ENCODE measurements at places on chromosomes 11 and 22. TPM values are rescaled to one million over a fixed set of nuclear protein-coding genes. Genes with fewer than 3 reads are reported as not detected.
A peak's percentile ranks its signal among the peaks of the same experiment; 100 is the strongest.

The LRRC10B gene
- not detected for total RNA-seq

DNA sequence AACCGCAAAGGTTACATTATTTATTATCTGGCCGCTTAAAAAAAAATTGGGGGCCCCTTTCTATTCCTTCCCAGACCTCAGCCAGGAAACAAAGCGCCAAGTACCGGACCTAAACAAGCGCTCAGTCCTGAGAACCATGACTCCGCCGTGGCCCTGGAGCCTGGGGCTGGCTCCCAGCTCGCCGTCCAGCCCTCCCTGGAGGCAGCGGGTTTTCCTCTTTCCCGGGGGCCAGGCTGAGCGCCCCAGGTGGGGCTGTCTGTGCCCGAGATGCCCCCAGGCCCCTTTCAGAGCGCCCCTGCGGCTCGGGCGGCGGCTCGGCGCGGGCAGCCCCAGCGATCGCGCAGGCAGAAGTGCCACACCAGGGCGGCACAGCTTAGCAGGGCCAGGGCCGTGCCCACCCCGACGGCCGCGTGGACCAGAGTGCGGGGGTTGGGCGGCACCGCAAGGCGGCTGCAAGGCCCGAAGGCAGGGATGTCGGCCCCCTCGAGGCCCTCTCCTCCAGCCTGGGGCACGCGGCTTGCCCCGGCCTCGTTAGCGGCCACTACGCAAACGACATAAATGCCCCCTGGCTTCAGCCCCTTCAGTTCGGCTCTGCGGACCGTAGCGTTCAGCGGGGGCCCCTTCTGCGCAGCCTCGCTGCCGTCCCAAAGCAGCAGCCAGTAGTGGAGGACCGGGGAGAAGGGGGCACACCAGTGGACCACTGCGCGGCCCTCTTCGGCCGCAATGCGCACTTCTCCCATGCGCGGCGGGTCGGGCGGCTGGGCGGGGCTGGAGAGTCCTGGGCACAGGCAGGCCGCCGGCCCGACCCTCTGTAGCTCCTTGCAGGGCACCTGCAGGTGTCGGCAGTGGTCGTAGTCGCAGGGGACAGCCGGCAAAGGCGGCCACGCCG is 1.6 kb downstream of the LRRN4CL start:
- no peak for DNase-seq

The ROBO4 gene
- total RNA-seq = not detected

The ENTHD1 gene
- 0.41 TPM for total RNA-seq

GRCh38 chr22:20086763-20087162 is 6.7 kb downstream of the DGCR8 start:
- DNase-seq = no peak

The HEPN1 gene
- total RNA-seq = not detected

GRCh38 chr11:94815705-94816344 is 47.7 kb downstream of the AMOTL1 start:
- no peak for DNase-seq

- DNase-seq = no peak
These were observed 256.5 kb downstream of the TENM4 start for GRCh38 chr11:79184285-79184684.

The GANAB gene
- 248 TPM for total RNA-seq

The TRIM77 gene
- not detected for total RNA-seq

GRCh38 chr11:46402957-46403902 is 11.7 kb upstream of the CHRM4 start:
- DNase-seq = no peak

GRCh38 chr11:76769645-76770586 is 13.2 kb upstream of the TSKU start:
- DNase-seq = no peak

GRCh38 chr11:76566811-76567210 is 103.7 kb downstream of the LRRC32 start:
- no peak for DNase-seq

- DNase-seq = no peak
These were observed 91.3 kb downstream of the TSPAN18 start for GRCh38 chr11:44818110-44818509.

The LYVE1 gene
- total RNA-seq = not detected

The NAALAD2 gene
- not detected for total RNA-seq

The BARX2 gene
- total RNA-seq = 0.23 TPM

DNA sequence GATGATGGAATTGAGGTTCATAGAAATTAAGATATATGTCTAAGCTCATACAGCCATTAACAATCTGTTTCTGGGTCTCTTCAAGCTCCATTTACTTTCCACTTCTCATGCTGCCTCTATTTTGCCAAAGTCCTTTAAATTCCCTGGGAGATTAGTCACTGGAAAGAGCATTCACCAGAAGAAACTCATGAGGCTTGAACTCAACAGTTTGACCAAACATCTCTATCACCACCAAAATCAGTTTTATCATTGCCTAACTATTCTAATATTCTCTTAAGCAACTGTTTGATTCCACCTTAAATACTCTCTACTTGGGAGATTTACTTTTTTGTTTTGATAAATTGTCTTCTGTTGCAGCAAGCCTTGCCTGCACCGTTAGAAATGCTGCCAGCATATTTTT is 881.3 kb downstream of the KCNA4 start:
- DNase-seq = no peak

The NRGN gene
- 6.6 TPM for total RNA-seq

DNA sequence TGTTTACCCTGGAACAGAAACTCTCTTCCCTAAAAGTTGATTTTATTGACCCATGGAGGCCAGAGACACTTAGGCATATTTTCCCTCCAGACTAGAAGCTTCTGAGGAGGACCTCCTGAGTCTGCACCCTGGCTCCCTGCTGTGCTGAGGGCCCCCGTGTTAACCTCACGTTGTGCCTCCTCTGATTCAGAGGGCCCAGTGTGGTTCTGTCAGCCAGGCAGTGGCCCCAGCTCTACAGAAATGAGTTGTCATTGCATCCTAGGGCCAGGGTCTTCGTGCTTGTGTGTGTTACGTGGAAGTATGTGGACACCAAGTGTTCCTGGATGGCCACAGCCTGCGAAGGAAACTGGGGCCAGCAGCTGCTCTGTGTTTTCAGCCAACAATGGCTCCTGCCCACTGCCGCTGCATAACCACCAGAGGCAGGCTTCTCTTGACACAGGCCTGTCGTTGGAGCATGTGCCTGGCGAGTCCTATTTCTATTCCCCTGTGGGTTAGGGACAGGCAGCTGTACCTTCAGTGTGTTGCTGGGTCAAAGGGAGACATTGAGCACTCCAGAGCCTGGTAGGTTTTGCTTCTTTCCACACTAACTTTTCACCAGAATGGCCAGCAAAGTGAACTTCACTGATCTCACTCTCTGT is 44.5 kb downstream of the MED15 start:
- peak; percentile 89 for DNase-seq

The SCN4B gene
- 0.54 TPM for total RNA-seq

- DNase-seq = no peak
These were observed 17.0 kb downstream of the CRYBB2 start for GRCh38 chr22:25236417-25236816.

The CLTCL1 gene
- 0.68 TPM for total RNA-seq

The YAP1 gene
- total RNA-seq = 0.09 TPM

The SSTR3 gene
- 1.3 TPM for total RNA-seq

The MS4A3 gene
- total RNA-seq = not detected

DNA sequence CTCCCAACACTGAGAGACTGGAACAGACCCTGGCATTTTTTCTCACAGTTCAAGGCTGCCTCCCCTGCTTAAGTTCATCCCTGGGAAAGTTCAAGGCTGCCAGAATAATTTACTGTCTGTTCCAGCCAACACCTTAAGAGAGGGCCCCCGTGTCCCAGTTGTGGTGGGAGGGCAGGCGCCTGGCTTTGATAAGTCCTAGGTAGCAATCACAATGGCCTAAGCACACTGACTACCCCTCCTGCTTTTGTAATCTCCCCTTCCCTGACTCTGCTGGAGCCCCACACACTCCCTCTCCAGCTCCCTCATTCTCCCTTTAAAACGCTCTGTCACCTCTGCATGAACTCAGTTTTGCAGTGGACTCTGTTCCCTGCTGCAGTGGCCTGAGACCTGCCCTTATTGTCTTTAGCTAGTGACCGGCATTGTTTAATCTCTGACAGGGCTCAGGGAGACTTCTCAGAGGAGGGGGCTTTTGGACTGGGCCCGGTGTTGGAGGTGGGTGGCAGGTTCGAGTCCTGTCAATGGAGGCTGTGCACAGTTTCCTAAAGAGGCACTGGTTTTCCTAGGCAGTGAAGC is 507.2 kb downstream of the TBC1D22A start:
- no peak for DNase-seq

DNA sequence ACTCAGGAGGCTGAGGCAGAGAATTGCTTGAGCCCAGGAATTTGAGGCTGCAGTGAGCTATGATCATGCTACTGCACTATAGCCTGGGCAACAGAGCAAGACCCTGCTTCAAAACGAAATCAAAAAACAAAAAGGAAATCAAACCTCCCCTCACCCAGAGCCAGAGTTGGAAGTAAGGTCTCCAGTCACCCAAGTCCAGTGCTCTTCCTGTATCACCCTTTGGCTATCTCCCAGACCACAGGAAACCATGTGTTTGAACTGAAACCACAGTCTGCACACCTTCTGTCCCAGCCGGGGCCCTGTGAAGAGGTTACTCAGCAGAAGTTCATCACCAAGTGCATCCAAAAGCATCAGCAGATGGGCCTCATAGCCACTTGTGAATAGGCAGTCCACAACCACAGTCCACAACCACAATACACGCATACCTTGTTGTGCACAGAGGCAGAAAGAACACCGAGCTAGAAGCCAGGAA is 4.6 kb downstream of the MYH9 start:
- DNase-seq = peak; percentile 91

DNA sequence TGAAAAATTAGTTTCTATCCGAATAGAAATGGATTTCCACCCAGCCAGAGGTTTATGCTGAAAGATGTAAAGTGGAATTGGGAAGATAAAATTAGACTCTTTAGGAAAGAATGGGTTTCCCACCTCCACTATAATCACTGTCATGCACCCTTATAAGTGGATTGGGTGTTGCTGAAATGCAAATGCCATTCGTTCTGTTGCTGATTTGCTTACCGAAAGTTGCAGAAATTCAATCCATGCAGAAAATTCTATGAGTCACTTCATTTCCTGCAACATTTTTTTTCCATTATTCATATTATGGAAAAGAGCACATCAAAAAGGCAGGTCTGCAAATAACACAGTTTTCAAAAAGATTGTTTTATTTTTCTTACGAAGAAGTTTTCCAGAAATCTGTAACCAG is 65.6 kb downstream of the LDLRAD3 start:
- no peak for DNase-seq

- no peak for DNase-seq
These were observed 821.1 kb upstream of the ARHGAP42 start for GRCh38 chr11:99865951-99866350.

GRCh38 chr11:129374081-129374992 is 1.3 kb upstream of the BARX2 start:
- no peak for DNase-seq

DNA sequence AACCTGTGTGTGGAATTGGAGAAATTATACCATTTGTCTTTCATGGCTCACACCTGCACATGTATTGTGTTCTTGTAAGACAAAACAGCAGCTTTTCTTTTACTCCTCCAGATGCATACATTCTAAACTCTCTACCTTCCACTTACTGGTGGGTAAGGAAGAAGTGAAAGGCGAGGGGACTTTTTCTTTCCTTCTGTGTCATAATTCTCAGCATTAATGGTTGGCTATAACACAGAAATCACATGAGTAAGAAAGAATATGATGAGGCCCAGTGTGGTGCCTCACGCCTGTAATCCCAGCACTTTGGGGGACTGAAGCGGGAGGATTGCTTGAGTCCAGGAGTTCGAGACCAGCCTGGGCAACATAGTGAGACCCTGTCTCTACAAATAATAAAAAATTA is 57.8 kb upstream of the SHANK2 start:
- DNase-seq = no peak

The GGTLC2 gene
- total RNA-seq = not detected

- DNase-seq = no peak
These were observed 7.8 kb downstream of the SLC43A3 start for GRCh38 chr11:57419146-57419545.

DNA sequence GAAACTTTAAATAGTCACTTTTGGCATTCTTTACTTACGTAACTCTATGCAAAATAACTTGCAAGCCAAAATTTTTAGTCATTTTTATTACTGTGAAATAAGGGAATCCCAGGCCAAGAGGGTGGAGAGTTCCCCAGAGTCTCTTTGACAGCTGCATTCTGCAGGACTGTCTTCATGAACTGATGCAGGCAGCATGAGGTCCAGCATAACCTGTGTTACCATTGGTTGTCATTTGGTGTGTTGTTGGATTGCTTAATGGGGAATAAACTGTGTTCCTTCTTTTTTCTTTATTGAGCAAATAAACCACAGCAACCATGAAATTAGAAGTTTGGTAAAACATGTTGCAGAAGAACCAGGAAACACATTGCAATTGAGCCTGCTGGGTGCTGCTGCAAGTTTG is 24.6 kb downstream of the MMP27 start:
- DNase-seq = no peak

DNA sequence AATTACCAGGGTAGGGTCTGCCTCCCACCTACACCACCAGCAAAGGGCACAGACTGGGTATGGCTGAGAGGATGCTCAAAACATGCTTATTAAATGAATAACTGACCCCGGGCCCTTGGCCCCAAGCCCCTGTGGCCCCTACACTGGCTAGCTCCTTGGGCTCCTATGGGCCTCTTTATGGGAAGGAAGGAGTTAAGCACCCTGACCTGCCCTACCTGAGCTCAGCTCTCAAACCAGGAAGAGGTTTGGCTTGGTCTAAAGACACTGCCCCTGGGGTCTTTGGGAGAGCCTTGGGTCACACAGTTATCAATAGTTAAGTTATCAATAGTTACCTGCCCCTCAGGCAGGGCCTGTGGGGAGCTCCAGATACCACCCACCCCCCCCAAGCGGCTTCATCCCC is 1.2 kb downstream of the USH1C start:
- no peak for DNase-seq

GRCh38 chr11:114031967-114032320 is 27.6 kb upstream of the ZBTB16 start:
- DNase-seq = no peak

DNA sequence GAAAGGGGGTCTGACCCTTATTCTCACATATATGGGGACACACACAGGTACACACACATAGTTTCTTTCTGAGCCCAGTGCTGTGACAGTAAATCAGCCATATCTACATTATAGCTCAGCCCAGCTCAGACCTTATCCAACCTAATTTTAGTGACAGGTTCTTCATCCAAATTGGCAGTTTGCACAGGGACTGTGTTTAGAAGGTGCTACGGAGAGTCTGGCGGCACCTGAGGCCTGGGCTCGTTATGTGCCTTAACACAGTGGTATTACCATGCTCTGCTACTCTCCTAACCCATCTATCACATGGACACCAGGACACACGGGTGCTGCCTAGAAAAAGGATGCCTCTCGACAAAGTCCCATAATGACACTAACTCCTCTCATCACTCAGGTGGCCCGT is 109.3 kb downstream of the GALNT18 start:
- DNase-seq = no peak

DNA sequence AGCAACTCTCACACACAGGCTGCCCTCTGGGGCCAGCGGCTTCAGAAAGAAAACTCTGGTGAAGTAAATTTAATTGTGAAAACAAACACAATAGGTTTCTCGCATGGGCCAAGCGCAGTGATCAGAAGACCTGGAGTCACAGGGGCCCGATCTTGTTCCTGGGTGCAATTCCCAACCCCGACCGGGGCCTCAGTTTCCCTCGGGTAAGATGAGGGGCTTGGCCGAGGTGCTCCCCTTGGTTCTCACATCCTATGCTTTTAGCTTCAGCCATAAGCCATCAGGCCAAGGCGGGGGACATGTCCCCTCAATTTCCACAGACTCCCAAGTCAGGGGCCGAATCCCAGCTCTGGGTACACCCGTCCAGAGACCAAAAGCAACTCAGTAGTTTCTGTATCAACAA is 11.5 kb downstream of the PHF21B start:
- no peak for DNase-seq
